Stimulated activated CD8-positive, alpha-beta memory T cell treated with anti-CD3 and anti-CD28 coated beads, Interleukin-4, amount 100 ng/mL, for 4 hours (primary cell): ENCODE measurements at places on chromosomes 7 and 10.

DNA sequence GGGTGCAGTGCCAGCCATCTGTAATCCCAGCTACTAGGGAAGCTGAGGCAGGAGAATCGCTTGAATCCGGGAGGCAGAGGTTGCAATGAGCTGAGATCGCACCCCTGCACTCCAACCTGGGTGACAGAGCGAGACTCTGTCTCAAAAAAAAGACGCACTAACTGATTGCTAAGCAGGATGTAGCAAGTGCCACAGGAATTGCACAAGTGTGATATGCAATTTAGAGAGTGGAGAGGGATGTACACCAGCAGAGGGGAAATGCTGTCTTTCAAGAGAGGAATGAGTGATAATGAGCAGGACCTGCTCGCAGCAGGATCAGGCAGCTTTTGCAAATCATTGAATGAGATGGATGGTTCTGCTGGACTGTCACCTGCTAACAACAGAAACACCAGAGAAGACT, 13.3 kb upstream of the SLC16A12 start:
- no peak for DNase-seq

DNA sequence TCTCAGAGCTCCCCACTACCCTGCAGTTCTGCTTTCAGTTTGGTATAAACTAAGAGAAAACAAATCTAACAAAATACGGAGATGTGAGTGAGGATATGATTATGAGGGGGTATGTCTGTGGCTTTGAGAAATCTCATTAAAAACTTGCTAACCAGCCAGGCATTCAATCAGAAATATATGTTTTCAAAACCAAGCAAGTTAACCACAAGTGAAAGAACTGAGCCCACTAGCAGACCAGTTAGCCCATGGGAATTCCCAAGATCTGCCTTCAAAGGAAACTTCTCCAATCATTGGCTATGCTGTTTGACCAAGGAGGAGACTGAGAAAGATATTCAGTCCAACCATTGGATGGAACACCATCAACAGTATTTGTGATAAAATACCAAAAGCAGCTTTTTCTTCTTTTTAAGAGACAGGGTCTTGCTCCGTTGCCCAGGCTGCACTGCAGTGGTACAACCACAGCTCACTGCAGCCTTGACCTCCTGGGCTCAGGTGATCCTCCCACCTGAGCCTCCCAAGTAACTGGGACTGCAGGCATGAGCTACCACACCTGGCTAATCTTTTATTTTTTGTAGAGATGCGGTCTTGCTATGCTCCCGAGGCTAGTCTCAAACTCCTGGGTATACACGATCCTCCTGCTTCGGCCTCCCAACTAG, 41.2 kb downstream of the FGFR2 start:
- DNase-seq = no peak

DNA sequence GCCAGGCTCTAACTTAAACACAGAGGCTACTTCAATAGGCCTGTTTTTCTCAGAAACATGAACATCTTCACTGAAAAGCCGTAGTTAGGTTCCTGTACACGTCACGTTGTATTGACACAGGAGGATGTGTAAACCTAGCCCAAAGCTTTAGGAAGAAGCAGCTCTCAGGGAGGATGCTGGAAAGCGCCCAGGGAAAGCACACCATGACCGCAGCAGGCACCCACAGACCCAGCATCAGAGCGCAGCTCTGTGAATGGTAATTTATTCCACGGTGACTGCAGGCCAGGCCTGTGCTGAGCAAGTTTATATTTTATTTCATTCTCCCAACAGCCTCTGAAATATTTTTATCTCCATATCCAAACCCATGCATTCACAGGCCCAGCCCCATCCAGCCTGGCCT, 51.1 kb downstream of the ASB13 start:
- DNase-seq = no peak

- DNase-seq = no peak
Measured at GRCh38 chr7:99860281-99861127, 16.3 kb downstream of the OR2AE1 start.

DNA sequence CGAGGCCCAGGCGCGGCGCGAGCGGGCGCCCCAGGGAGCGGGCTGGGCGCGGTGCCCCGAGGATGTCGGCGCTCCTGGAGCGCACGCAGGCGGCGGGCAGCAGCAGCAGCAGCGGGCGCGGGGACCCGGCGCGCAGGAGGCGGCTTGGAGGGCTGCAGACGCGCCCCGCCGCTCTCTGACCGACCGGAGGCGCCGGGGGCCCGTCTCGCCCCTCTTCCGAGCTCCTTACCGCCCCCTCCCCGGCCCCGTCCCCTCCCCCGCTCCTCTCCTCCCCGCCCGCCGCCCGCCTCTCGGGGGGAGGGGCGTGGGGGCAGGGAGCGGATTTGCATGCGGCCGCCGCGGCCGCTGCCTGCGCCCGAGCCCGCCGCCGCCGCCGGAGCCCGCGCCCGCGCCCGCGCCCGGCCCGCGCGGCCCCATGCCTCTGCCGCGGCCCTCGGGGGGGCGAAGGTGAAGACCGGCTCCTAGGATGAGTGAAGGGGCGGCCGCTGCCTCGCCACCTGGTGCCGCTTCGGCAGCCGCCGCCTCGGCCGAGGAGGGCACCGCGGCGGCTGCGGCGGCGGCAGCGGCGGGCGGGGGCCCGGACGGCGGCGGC, at the start of gene NRG3:
Gene NRG3 (plus strand): TSS at position 320 of the 592 bp plus-strand sequence.
- DNase-seq = no peak

GRCh38 chr7:52507546-52508255, 527.7 kb upstream of the POM121L12 start:
- no peak for DNase-seq

GRCh38 chr10:124007773-124008145, 85.6 kb downstream of the CHST15 start:
- no peak for DNase-seq

GRCh38 chr10:113853578-113854012, 287 bp downstream of the DCLRE1A start:
- no peak for DNase-seq

DNA sequence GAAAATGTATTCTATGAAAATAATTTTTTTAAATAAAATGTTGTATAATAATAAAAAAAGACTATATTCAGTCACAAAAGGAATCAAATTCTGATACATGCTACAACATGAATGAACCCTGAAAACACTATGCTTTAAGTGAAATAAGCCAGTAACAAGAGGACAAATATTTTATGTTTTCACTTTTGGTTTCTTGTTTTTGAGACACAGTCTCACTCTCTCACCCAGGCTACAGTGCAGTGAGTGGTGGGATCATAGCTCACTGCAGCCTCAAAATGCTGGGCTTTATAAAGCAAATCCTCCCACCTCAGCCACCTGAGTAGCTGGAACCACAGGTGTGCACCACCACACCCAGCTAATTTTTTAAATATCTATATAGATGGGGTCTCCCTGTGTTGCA, 64.2 kb downstream of the CNOT4 start:
- no peak for DNase-seq

DNA sequence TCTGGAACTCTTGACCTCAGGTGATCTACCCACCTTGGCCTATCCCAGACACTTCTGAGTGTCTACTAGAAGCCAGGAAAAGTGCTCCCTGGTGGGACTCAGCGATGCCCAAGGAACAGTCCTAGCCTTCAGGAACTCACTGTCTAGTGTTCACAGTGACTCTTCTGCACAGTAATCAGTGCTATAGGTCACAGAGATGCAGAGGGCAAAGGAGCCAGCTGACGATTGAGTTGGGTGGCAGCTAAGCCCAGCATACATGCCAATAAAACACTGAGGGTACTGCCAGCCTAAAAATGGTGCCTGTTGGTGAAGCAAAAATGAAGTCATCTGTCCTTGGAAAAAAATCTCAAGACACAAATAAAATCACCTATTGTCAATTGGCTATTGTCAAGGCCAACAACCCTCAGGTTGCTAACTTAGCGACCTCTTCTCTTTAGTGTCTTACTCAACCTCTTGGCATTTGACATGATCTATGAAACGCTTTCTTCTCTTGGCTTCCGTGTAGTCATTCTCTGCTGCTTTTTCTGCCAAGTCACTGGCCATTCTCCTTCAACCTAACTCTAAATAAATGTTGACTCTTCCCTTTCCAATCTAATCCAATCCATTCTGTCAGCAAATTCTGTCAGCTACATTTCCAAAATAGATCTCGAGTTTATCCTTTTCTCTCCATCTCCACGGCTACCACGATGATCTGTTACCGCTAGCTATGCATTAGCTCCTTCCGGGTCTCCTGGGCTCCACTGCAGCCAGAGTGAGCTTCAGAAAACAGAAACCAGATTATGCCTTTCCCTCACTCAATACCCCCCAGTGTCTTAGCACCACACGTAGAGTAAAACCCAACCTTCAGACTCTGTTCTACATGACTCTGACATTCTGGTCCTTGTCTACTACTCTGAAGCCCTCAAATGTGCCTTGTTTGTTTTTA, 99.2 kb downstream of the ATXN7L1 start:
- DNase-seq = no peak

- no peak for DNase-seq
Measured at GRCh38 chr10:20990604-20991003, 93.5 kb upstream of the NEBL start.

DNA sequence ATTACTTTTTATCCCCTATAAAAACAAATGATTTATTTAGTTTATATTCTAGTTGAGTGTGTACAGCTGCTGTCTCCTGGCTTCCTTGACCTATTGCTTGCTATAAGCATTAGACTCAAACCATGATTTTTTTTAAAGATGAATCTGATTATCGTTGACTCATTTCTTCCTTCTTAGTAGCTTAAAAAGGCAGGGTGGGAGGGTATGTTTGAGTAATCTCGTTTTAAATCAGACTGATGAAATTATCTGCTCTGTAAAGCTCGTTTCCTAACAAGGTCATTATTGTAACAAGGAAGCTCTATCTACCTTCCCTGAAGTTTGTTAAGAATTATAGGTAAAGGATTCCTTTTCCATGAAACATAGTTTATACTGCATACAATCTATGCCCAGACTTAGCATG, 276.3 kb upstream of the KCND2 start:
- no peak for DNase-seq

DNA sequence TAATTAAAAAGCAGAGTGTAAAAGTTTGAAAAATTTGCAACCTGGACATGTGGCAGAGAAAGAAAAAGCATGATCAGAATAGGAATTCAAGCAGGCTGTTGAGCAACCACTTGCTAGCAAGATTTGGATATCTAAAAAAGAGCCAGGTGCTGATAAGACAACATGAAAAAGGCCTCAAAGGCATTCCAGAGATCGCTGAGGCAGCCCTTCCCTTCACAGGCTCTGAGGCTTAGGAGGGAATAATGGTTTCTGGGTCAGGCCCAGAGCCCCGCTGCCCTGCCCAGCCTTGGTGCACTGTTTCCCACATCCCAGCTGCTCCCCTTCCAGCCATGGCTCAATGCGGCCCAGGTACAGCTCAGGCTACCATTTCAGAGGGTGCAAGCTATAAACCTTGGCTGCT, 64.1 kb upstream of the EEPD1 start:
- DNase-seq = no peak

- no peak for DNase-seq
Measured at GRCh38 chr10:132876131-132876860, 66.1 kb downstream of the CFAP46 start.

- DNase-seq = no peak
Measured at GRCh38 chr10:22156750-22157149, 61.1 kb downstream of the EBLN1 start.

DNA sequence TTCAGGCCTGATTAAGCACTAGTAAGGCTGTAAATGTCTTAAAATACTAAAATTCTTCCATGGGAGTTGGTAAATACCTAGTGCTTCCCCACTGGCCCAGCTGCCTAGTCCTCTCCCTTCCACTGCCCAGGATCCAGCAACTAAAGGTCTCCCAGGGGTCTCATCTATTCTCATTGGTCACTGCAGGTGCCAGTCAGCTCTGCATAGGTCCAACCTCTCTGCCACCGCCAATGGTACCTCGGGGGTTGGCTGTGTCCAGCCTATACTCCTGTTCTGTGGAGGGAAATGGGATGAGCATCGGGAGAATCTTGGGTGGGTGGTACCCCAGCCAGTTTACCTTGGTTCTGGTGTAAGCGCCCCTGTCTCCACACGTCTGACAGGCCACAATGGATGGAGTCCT, 6.1 kb upstream of the CREB5 start:
- no peak for DNase-seq

- no peak for DNase-seq
Measured at GRCh38 chr7:51901489-51901840, 584.9 kb upstream of the COBL start.

GRCh38 chr10:130020651-130021382, 56.7 kb upstream of the EBF3 start:
- no peak for DNase-seq

GRCh38 chr7:157584420-157584819, 247.6 kb downstream of the DNAJB6 start:
- DNase-seq = no peak

- no peak for DNase-seq
Measured at GRCh38 chr7:130942211-130942964, 208.4 kb upstream of the KLF14 start.

DNA sequence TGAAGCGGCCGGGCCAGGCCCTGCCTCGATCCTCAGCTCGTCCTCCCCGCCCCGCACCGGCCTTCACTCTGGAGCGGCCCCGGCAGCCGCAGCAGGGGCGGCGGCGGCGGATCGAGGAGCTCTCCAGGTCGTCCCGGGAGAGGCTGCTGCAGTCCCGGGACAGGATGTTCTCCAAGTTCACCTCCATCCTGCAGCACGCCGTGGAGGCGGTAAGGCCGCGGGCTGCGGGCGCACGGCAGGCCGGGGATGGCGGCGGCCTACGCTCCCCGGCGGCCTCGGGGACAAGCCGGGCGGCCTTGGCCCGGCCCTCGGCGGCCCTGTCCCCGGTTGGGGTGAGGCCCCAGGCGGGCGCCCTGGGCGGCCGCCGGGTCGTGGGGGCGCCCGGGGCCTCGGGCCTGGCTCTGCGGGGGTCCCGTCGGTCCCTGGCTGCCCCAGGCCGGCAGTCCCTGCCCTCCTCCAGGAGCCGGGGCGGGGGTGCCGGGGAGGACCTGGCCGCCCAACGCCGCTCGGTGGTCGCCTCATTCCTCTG, 399 bp downstream of the FHIP2A start:
- peak; percentile 2 for DNase-seq

DNA sequence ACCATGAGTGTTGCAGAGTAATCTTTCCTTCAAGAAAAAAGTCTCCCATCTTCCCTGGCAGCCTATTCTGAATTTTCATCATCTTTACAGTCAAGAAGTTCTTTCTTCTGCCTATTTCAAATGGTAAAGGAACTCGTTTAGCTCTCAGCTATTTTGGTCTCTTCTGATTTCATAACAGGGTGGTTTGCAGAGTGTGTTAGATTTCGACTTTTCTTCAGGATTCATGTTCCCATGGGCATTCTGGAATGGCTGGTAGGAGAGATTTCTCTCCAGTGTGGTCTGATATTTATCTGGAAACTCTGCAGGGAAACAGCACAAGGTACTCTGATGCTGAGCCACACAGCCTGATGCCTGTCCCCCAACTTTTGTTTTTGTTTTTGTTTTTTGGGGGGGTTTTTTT, 111.1 kb upstream of the FAM171A1 start:
- DNase-seq = no peak

- no peak for DNase-seq
Measured at GRCh38 chr10:4271193-4271592, 486.2 kb upstream of the KLF6 start.

GRCh38 chr10:93904901-93905300, 11.1 kb downstream of the SLC35G1 start:
- DNase-seq = no peak
